Pulmonary artery endothelial cell (primary cell): ENCODE measurements at places on chromosomes 11 and 22. TPM values are rescaled to one million over a fixed set of nuclear protein-coding genes. Genes with fewer than 3 reads are reported as not detected.

The TRMU gene
- total RNA-seq, result 28.4 and 37.5 TPM in 2 replicates

DNA sequence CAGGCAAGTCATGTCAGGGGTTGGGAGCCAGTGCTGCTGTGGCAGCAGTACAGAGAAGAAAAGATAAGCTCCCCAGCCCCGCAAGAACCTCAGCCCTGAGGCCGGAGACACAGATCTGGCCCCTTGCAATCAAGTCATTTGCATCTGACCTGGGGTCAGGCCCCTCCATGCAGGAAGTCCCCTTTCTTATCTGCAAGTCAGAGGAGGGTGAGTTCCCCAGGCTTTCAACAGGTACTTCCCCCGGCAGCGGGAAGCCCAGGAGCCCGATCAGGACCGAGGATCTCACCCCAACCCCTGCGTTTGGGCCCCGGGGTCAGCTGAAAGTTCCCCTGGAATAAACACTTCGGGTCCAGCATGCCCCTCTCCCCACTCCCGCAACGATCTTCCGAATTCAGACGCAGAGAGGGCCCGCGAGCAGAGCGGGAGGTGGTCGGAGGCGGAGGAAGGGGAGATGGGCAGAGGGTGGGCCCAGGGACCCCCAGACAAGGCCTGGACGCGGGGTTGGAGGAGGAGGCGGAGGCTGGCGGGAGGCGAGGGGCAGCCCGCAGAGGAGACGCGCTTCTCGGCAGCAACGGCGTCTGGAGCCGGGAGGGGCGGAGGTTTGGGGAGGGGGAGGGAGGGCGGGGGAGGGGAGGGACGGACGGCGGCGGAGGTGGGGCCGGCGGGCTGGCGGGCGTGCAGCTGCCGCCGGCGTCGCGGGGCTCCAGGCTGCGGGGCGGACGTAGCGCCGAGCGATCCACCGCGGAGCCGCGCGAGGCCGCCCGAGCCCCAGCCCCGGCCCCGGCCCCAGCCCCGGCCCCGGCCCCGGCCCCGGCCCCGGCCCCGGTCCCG is at the start of gene TSPAN18:
Gene TSPAN18, plus strand, starts transcription at position 680 of the 831 bp plus-strand sequence. CDS start 179,455 bp downstream, outside the sequence.
- DNase-seq, result no peak

GRCh38 chr22:45240810-45241631 is at the start of gene KIAA0930:
KIAA0930 (minus strand) TSS chr22:45240894; CDS start chr22:45240703, 191 bp downstream.
- DNase-seq, result peak; percentile 24

DNA sequence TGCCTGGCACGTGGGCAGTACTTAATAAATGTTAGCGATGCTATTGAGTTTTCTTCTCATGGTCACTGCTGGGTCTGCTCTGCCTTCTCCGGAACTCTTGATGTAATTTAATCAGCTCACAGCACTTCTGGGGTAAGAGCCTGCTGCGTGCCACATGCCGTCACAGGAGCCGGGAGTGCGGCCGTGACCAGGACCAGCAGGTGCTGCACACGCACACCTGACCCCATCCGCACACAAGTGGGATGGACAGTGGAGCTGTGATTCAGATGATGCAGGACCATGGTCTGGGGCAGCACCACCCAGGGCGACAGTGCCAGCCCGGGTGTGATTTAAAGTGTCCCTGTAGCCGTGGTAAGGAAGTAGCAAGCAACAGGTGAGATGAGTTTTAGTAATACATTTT is 61.2 kb downstream of the TBC1D22A start:
- DNase-seq, result no peak

- DNase-seq, result no peak
Observed at GRCh38 chr11:28675183-28675582, 567.0 kb downstream of the METTL15 start.

DNA sequence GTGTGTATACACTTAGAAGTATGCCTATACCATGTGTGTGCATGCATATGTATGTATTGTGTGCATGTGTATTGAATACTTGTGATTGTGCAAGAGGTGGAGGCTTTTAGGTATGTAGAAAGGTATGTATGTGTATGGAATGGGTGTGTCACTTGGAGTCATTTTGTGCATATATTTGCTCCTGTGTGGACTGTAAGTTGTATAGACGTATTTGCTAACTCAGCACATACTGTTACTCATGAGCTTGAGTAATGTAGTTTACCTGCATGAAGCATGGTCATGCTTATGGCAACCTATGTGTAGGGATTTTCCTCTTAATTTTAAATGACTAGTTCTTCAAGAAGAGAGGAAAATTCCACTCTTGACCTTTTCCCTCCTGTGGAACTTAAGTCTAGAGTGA is 507.6 kb upstream of the LARGE1 start:
- DNase-seq, result no peak

- no peak for DNase-seq
Observed at GRCh38 chr11:110518809-110519514, 89.2 kb downstream of the FDX1 start.

DNA sequence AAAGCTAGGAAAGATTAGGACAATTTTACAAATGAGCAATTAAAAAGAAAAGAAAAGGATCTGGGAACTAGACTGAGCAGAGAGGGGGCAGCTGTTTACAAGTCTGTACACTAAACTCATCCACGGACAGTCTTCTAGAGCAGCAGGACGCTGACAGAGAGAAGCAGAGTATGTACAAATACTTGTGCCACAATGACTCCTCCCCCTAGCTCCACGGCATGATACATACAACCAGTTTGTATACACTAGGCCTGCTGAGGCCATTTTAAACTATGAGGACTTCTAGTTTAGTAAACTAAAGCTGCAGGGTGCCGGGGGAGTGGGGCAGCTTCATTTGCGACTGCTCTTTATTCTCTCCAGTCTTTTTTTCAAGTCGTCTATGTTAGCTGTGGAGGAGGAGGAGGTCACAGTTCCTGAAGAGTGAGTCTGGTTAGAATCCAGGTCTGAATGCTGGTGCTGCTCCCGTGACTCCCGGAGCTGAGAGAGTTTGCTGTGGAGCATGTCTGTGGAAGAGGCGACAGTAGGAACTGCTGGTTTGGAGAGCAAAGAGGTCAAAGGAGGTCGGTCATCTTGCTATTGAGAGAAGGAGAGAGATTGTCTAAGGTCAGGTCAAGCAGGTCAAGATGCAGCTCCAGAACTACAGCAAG is 24.8 kb downstream of the F2 start:
- no peak for DNase-seq

GRCh38 chr22:49570032-49570848 is 257.4 kb downstream of the BRD1 start:
- DNase-seq, result no peak

DNA sequence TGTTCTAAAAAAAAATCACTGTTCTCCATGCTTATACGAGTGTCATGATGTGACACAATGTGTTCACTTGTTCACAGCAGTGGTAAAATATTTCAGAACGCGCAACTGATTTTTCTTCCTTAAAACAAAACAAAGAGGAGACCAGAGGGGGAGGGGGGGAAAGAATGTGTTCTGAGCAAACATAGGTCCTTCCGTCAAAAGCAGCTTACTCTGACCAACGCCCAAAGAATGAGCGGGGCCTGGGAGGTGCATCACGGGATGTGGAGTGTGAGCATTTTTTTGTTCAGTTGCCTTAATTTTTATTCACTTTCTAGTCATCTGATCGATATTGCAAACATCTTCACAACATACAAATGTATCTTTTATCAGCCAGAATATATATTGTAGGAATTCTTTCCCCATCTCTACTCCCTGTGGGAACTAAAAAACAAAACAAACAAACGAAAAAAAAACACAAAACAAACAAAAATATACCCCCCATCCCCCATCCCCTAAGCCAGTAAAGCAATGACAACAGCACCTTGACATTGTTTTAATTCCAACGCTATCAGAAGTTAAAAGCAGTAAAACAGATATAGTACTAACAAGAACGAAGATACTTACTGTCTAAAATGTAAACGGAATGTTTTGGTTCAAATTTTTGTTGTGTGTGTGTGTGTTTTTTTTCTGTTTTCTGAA is 43.3 kb downstream of the BDNF start:
- DNase-seq, result no peak

GRCh38 chr11:83831929-83832328 is 545.8 kb upstream of the CCDC90B start:
- DNase-seq, result no peak
